ENCODE measurements at places on chromosomes 16 and 17.
A peak's percentile ranks its signal among the peaks of the same experiment; 100 is the strongest.

DNA sequence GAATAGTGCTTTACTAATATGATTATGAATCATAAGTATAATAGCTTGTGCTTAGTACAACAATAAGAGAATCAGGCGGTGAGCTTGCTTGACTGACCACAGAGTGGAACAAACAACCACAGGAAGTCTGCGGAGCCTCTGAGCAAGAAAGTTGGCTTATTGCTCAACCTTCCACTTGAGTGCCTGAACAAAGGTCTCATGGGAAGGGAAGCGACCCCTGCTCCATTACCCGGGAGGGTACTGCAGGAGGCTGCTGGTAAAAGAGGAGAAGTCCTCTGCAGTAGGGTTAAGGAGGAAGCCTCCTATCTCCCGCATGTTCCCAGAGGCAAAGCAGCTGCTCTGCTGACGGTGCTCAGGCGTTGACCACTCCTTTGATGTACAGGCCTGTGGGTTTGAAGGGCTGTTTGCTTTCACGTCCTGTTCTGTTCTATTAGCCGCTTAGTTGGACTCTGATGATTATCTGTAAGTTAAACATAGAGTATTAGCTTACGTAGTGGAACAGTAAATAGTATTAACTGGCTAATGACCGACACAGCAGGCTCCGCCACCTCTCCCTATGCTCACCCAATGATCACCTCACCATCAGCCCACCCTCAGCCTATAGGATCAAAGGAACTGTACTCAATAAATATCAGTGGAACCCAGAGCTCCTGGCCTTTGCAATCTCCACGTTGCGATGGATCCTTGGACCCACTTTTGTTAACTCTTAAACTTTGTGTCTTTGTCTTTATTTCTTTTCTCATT is 17.5 kb downstream of the ALOX15B start:
- no peak for DNase-seq

DNA sequence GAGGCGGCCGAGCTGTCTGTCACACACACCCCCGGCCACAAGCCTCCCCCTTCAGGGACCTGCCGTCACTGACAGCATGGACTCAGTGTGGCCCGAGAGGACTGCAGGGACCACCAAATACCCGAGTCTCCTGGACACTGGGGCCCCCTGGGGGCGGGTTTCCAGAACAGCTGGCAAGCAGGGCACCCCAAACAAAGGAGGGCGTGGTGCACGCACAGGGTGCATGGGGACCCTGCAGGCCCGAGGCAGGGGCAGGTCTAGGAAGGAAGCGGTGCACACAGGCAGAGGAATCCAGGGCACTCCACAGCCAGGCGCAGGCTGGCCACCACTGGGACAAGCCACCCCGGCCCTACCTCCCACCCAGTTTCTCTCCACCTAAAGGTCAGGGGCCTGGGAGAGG is 28.7 kb upstream of the ENPP7 start:
- DNase-seq: no peak

- DNase-seq: no peak
Measured at GRCh38 chr17:39738983-39739884, 1.5 kb downstream of the GRB7 start.

- DNase-seq: no peak
Measured at GRCh38 chr17:44967907-44968224, 237 bp downstream of the C1QL1 start.

- no peak for DNase-seq
Measured at GRCh38 chr16:86037999-86038925, 139.3 kb downstream of the IRF8 start.

DNA sequence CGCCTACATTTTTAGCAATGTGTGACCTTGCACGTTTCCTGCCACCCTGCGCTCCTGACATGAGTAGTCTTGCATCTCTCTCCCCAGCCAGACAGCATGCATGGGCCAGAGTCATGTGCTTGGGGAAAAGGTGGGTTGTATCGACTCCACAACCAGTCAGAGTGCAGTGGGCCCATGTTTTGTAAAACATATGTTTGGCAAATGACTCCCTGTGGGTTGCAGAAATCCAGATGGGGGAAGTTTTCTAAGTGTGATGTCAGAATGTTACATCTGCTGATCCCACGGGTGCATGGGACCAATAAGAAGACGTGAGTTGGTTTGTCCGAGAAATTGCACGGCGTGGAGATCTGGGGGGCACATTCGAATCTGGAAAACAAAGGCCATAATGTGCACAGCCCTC is 147.1 kb downstream of the FOXL1 start:
- no peak for DNase-seq

GRCh38 chr16:69916462-69916861 is 34.7 kb upstream of the CLEC18A start:
- no peak for DNase-seq

DNA sequence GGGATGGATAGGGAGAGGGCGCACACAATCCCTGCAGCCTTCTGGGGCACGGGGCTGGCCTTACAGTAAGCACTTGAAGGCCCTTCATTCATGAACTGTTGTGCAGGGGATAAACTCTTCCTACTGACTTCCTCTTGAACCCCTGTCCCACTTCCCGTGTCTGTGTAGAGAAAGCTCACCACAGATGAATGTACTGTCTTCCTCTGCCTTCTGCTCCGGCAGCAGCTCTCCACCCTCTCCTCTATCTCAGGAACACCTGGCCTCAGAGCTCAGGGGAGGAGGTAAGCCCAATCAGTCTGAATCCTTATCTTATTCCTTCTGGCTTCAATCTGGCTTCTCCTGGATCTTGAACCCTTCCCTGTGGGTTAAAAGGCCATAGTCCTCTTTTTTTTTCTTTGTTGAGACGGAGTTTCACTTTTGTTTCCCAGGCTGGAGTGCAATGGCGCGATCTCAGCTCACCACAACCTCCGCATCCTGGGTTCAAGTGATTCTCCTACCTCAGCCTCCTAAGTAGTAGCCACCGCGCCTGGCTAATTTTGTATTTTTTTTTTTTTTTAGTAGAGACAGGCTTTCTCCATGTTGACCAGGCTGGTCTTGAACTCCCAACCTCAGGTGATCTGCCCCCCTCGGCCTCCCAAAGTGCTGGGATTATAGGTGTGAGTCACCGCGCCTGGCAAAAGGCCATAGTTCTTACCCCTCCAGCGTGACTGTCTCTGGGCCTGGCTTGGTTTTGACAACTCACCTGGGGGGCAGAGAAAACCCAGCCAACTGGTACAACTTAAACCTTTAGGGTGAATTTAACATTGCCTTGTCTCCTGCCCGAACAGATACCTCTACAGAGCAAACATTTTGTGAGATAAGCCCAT is 7.2 kb upstream of the SLC52A1 start:
- DNase-seq: peak; percentile 32

GRCh38 chr16:578870-579405 is 9.2 kb downstream of the PIGQ start:
- DNase-seq: peak; percentile 68

DNA sequence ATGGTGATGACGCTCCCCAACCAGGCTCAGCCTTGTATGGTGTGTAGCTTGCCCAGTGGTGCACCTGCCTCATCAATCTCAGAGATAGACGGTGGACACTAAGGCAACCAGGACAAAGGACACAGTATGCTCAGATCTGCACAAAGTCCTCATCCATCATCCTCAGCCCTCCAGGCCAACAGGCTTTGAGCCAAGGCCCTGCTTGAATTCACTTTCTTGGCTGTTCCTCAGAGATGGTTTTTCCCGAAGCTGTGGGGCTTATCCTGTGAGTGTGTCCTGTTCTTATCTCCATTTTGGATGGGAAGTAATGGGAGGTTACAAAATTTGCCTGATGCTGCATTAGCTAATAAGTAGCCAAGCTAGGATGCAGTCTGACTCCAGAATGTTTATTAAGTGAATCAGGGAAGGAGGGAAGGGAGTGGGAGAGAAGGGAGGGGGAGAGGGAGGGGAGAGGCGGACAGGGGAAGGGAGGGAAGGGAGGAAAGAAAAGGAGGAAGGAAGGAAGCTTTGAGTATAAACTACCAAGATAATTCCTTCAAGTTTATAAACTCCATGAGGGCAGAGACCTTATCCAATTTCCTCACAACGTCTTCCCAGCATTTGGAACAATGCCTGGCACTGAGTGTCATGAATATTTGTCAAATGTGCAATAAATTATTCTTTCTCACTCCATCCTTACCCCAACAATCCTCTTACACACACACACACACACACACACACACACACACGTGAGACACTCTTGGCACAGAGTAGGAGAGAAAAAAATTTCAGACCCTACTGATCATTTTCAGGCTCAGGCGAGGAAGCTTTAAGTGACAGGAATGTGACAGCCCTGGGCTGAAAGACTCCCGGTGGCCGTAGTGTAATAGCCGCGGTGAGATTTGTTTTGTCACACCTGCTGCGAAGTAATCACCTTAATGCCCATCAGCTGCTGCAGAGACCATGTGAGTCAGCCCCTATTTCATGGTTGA is 84.3 kb downstream of the BMERB1 start:
- DNase-seq: no peak

DNA sequence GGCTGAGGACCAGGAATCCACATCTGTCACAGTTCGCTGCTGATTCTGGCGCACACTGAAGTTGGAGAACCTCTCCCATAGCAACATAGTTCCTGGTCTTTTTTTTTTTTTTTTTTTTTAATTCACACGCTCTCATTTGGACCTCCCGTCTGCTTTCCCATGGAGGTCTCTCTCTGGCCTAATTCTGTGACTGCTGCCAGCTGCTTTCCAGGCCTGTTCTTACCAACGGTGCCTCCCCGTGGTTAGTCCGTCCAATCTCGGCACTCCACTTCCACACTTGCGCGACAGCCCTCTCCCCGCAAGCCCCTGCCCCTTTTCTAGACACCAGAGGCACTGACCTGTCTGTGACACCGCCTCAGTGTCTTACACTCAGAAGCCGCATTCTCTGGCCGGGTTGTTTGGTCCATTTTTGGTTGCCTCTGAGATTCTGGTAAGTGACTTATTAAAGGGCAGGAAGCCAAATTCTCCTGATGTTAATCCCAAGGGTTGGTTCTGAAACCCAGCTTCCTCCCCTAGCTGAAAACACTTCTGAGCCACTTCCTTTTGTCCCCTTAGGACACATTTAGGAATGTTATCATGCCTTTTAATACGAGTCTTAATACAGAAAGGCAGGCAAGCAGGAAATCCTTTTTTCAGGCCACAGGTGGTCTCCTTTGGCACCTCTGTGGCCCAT is 1.1 kb upstream of the AKTIP start:
- peak; percentile 15 for DNase-seq

DNA sequence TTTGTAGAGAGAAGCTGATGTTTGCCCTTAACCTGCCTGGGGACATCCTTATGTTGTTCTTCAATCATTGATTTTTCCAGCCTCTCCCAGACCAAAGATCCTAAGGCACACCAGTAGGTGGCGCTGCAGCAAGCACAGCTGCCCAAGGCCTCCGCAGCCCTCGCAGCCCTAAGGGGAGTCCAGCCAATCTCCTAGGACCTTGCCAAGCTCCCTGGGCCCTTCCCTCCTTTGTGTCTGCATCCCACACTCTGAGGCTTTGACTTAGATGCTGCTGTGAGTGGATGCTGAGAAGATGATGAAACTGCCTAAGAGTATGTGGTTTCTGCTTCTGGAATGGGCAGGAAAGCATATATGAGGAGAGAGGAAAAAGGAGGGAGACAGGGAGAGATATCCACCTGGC is 47.1 kb downstream of the SPACA3 start:
- no peak for DNase-seq

GRCh38 chr16:55002419-55002818 is 71.8 kb downstream of the IRX5 start:
- no peak for DNase-seq

DNA sequence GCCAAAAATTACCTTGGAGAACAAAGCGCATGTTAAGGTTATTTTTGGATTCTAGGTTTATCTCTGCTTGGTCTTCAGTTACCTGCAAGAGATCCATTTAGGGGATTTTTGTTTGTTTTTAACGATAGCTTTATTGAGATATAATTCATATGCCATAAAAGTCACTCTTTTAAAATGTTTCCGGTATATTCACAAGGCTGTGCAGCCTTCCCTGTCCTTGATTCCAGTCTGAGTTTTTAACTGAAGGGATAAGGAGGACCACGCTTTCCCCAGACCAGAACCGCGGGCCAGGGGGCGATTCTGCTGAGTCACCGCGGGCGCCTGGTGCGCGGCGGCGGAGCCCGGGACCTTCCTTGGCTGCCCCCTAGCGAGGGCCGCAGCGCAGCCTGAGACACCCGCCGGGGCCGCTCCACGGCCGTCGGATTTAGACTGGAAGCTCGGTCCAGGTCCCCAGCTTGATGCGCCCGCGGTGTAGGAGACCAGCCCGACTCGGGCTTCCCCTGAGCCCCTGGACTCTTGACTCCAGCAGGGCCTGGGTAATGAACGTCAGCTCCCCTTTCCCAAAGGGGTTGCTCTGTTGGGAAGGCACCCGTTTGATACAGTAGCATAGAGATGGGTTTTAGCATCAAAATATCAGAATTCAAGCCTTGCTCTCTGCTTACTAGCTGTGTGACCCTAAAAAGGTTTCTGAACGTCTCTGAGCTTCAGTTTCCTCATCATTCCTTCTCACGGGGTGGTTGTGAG is 50.0 kb upstream of the STH start:
- peak; percentile 74 for DNase-seq

DNA sequence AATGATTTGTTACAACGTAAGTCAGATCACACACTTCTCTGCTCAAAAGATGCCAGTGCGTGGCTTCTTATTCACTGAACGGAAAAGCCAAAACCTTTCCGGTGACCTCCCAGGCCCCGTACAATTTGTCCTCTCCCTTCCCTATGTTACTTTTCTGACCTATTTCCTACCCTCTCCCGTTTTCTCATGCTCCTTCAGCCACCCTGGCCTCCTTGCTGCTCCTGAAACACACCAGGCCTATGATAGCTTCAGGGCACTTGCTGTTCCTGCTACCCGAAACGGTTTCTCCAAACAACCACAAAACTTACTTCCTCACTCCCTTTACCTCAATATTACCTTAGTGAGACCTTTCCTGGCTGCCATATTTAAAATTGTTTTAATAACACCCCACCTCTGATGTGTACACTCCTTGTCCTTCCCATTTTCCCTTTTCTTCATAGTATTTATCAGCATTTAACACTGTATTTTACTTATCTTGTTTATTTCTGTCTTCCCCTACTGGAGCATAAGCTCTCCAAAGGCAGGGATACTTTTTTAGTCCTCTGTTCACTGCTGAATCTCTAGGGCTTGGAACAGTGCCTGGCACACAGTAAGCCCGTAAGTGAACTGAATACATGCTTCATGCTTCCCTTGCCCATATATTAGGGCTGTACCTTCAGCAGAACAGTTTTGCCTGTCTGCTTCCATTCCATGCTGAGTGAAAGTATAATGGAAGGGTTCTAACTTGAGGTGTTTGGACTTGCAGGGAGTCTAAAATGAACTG is 10.9 kb upstream of the ARL2BP start:
- no peak for DNase-seq

- no peak for DNase-seq
Measured at GRCh38 chr17:62062302-62062701, 2.8 kb downstream of the MED13 start.

GRCh38 chr17:67439269-67439668 is 62.2 kb downstream of the PITPNC1 start:
- DNase-seq: no peak

DNA sequence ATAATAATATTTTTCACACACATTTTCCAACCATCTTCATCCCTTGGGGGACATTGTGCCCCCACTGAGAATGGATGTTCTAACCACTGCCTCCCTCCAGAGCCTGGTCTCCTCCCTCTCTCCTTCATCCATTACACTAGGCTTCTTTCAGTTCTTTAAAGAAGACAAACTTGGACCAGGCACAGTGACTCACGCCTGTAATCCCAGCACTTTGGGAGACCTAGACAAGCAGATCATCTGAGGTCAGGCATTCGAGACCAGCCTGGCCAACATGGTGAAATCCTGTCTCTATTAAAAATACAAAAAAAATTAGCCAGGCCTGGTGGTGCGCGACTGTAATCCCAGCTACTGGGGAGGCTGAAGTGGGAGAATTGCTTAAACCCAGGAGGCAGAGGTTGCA is 6.5 kb downstream of the ALOX15 start:
- no peak for DNase-seq
